ENCODE measurements at places on chromosomes 11 and 22. TPM values are rescaled to one million over a fixed set of nuclear protein-coding genes. Genes with fewer than 3 reads are reported as not detected.

SPI1 gene
- 0.35 TPM for total RNA-seq

PRG3 gene
- total RNA-seq, result not detected

DNA sequence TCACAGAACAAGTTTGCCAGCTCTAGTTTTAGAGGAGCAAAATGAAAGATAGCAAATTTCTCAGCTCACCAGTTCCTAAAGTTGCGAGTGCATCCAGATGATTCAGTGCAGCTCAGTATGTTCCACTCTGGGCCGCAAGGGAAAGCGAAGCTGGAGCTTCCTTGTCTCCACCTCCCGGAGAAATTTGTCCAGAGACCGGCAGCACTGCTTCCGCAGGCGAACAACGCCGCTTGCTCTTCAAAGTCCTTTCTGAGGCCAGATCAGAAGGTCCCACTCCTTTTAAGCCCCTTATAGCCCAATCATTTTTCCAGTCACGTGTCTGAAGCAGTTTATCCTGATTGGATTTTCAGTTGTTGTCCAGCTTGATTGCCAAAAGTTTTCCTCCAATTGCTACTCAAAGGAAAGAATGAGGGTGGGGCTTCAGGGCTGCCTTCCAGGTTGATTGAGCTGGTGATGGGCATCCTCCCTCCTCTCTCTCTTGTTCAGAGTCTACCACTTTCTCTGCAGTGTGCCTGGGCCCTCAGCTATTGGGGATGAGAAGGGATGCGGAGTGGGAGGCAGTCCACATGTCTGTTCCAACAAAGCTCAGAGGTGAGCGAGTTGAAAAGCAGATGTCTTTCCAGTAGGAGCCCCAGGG, at the start of gene ZNF280A:
Gene ZNF280A, minus strand, starts transcription at position 251 of the 637 bp plus-strand sequence. CDS start 4,640 bp downstream, outside the sequence.
- no peak within 1 kb of the TSS for H3K4me3 ChIP-seq
- no peak for DNase-seq
- no peak within 1 kb of the TSS for H3K27ac ChIP-seq
- H3K36me3 ChIP-seq, result no peaks in the 10 kb centered on the region

DNA sequence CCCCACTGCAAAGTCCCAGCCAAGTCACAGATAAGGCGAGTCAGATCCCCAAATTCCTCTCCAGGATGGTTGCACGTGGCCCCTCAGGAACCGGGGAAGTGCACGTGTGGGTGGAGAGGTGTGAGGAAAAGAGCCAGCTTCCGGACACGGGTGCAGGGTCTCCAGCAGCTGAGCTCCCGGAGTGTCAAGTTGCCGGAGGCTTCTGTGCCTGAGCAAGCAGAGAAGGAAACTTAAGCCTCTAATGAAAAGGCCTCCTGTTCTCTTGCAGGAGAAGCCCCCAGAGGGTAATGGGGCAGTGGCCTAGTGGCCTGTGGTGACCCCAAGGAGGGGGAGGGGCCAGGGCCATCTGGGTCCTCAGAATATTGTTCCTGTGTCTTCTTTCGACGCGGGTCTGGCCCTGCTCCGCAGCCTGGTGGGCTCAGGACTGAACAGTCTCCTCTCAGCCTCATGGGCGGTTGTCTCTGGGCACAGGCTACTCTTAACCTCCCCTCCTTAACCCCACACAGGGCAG, 147.9 kb downstream of the FEZ1 start:
- no peak overlapping the region for H3K27ac ChIP-seq
- no peaks in the 10 kb centered on the region for H3K4me1 ChIP-seq
- H3K36me3 ChIP-seq, result no peaks in the 10 kb centered on the region
- DNase-seq, result no peak
- no peak overlapping the region for H3K4me3 ChIP-seq

GLYATL1B gene
- not detected for total RNA-seq

DNA sequence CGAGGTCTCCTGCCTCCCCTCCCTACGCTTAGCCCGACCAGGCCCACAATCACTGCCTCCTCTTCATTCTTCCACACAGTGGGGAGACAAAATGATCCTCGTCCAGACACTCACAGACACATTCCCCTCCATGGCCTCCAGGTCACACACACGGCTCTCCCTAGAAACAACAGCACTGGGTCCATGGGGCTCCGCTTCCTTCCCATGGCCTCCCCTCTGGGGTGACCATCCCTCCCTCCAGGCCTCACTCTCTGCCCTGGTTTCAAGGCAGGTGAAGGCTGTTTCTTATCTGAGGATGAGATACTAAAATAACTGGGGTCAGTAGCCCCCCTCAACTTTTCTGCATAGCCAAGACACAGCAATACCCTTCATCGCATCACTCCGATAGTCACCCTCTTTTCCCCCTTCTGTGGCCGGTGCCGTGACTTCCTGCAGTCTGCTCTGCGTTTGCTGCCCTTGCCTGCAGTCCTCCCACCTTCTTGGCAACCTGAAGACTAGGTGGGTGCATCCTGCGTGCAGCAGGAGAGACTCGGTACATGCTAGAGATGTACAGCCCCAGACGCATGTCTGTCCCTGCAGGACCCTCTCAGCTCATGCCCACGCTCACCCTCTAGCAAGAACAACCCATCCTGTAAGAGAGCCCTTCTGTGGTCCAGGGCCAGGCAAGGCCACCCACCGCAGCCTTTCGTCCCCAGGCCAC, 55.8 kb downstream of the CD6 start:
- H3K27me3 ChIP-seq, result no peaks in the 10 kb centered on the region
- DNase-seq, result peak; percentile 56

DNA sequence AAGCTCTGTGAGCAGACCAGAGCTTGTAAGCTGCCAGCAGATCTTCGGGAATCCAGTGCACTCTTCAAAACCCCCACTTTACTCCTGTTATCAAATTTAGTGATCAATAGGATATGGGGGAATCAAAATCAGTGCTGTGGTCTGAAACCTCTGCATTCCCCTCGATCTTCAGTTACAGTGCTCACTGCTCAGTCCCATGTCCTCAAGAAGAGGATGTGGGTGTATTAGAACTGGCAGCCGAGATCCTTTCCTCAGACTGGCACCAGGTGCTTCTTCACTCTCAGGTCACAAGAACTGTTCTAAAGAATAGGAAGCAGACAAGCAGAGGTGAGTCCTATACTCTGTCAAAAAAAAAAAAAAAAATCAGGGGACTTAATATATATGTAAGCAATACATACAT, 15.3 kb upstream of the MAML2 start:
- H3K27me3 ChIP-seq, result no peaks in the 10 kb centered on the region
- peaks cover 9% of the 10 kb centered on the region for H3K36me3 ChIP-seq
- H3K4me3 ChIP-seq, result peak overlapping the region; percentile 66
- peak overlapping the region; percentile 67 for H3K27ac ChIP-seq
- H3K4me1 ChIP-seq, result peaks cover 24% of the 10 kb centered on the region

OR8D1 gene
- total RNA-seq, result not detected

GRCh38 chr11:4671741-4672140, 25.9 kb downstream of the OR51E2 start:
- H3K27me3 ChIP-seq, result peaks cover 19% of the 10 kb centered on the region
- H3K27ac ChIP-seq, result no peak overlapping the region
- H3K4me1 ChIP-seq, result no peaks in the 10 kb centered on the region
- no peak overlapping the region for H3K4me3 ChIP-seq

DNA sequence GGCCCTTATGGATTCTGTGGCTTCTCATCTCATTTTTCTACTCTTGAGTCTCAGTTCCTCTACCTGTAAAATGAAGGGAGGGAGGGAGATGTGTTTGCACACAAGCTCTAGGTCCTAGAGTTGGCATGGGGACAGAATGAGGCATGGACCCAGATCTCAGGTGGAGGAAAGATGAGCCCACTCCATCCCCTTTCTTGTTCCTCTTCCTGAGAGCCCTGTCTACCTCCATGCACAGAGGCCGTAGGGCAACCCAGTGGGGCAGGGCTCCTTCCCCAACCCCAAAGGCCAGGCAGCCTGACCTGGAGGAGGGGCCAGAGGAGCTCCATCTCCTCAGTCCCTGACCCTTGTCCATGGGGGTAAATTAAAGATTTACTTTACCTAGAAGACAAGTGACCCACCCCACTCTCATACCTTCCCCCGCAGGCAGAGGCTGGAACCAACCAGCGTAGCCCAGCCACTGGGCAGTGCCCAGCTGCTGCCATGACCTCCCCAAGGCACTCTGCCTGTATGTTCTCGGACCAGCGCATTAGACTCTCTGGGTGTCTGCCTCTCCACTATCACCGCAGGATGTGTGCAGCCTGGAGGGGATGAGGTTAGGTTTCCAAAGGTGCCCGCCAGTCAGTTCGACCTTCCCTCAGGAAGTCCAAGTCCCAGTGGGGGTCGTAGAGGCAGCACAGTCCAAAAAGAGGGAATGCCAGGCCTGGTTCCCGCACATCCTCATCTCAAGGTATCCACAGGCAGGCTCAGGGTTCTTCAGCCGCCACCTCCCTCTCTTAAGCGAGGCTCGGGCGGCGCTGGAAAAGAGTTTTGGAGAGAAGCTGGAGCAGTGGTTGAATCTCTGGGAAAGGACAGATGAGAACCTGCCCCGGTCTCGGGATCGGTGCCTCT, 3.0 kb downstream of the SMTN start:
- peak overlapping the region; percentile 89 for H3K4me3 ChIP-seq
- peak; percentile 23 for DNase-seq
- H3K36me3 ChIP-seq, result no peaks in the 10 kb centered on the region
- peak overlapping the region; percentile 71 for H3K27ac ChIP-seq
- no peaks in the 10 kb centered on the region for H3K27me3 ChIP-seq
- H3K4me1 ChIP-seq, result peaks cover 33% of the 10 kb centered on the region

GRCh38 chr11:72070491-72070890, 9.9 kb downstream of the NUMA1 start:
- H3K27me3 ChIP-seq, result no peaks in the 10 kb centered on the region
